ENCODE measurements at places on chromosomes 3 and 15.
A peak's percentile ranks its signal among the peaks of the same experiment; 100 is the strongest.

- no peak for DNase-seq
Observed at GRCh38 chr15:98347866-98348265, 300.5 kb upstream of the IGF1R start.

- DNase-seq: no peak
Observed at GRCh38 chr3:9473496-9474065, 76.2 kb downstream of the SETD5 start.

GRCh38 chr3:1971780-1972179 lies 126.9 kb upstream of the CNTN4 start:
- peak; percentile 16 for DNase-seq

DNA sequence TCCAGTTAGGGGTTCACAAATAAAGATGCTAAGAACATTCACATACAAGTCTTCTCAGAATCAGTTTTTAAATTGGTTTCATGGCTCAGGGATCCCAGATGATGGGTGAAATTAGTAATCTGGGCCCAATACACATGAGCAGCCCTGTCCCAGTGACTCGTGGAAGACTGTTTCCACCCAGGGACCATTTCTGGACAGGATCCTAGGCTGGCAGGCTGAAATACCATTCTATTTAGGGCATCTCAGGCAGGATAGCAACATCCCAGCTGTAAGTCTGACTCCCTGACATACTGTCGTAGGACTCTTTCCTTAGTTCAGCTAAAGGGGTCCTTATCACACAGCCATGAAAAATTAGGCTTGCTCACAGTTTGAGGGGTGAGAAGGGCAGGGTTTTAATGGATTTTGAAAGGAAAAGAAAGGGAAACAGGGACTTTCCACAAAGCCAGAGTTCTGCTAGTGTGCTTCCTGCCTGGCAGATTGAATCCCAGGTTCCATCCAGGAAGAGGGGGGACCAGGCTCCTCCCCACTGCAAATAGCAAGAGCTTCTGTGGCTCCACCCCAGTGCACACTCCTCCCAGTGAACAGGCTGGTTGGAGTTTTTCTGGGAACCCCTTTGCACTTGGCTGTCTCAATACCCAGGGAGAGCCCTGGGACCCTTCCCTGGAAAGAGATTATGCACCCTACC lies 41.3 kb upstream of the LYZL4 start:
- peak; percentile 18 for DNase-seq

GRCh38 chr15:80066912-80067311 lies 7.4 kb downstream of the ZFAND6 start:
- no peak for DNase-seq

DNA sequence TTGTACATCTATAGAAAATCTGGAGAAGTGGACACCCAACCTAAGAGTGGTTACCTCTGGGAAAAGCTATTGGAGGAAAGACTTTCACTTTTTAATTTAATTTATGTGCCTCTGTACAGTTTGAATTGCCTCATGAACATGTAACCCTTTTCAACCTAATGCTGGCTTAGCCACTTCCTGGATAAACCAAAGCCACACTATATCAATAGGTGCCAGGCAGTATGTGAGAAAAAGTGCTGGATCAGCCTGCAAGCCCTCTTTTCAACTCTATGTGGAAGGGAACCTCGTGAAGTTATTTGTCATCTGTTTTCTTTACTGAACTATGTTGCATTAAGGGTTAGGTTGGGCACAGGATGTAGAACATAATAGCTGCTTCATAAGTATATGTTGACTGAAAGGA lies 9.3 kb upstream of the TOPAZ1 start:
- DNase-seq: no peak

GRCh38 chr3:172218350-172219323 lies 179.3 kb downstream of the FNDC3B start:
- DNase-seq: no peak

DNA sequence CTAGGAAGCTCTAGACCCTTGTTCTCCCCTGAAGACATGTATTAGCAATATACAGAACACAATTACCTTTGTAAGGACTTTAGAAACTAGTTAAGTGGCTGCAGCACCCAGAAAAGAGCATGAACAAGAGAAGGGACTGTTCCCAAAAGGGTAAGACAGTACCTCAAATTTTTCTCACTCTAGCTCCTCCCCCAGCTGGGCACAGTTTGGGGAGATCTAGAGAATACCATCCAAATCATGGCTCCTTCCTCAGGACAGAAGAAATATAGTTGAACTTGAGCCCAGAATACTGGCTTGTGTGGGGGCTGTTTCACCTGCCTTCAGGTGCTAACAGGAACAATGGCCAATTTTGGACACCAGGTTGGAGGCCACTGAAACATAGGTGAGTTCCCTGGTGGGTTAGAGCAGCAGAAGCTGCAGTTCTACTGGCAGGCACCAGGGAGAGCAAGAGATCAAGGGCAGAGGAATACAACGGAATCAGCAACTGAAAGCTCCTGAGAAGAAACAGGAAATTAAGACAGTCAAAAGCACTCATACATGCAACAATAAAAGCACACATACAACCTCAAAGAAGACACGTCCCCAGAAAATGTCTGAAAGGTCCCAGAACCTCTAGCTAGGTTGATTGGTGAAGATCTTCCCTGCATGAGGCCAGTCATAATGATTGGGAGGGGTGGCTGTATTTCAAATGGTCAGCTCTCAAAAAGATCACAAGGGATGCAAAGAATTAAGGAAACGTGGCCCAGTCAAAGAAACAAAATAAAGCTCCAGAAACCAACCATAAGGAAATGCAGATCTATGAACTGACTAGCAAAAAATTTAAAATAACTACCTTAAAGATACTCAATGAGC lies 104.9 kb upstream of the ASB14 start:
- DNase-seq: peak; percentile 69

- DNase-seq: peak; percentile 87
Observed at GRCh38 chr15:51227940-51228732, 110.3 kb downstream of the CYP19A1 start.

DNA sequence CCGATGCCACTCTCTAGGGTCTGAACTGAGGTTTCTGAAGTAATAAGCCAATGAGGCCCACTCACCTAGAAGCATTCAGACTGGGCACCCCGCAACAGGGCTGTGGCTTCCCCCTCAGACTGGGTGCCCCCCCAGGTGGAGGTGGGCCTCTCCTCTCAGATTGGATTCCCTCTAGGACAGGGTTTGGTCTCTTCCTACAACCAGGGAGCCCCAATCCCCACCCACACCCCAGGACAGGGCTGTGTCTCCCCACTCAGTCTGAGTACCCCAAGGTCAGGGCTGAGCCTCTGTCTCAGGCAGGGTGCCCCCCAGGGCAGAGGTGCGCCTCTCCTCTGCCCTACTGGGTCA lies 27.7 kb downstream of the PTH1R start:
- no peak for DNase-seq

- no peak for DNase-seq
Observed at GRCh38 chr3:23754215-23754614, 51.5 kb upstream of the UBE2E1 start.

DNA sequence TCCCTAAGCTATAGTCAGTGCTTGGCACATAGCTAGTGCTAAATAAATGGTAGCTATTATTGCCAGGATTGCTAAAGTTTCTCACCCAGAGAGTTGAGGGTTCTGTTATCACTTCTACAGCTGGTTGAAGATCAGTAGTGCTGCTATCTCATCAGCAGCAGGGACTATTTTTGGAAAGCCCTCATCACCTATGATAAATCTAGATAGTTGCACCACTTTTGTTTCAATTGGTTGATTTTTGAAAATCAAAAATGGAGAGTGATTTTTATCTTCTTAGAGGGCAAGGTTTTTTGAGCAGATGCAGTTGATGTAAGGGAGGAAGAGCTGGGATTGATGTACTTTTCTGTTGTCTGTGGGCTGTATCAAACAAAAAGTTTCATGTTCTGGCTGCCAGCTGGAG lies 101.6 kb downstream of the ST6GAL1 start:
- no peak for DNase-seq

DNA sequence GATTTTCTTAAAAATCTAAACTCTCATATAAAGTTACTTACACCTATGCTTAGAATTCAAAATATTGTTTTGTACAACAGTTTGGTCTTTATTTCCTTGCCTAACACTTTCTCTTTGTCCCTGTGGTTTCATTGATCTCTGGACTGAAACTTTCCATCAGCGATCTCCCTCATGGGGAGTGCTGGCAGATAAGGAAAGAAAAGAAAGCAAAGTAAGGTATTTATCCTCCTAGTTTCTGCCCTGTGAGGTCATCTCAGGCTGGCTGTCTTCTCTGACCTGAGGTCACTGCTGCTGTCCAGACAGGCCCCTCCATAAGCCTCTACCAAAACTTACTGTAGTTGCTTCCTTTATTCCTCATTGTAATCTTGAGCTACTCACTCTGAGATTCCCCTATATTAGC lies 57.9 kb upstream of the EPHA6 start:
- no peak for DNase-seq

DNA sequence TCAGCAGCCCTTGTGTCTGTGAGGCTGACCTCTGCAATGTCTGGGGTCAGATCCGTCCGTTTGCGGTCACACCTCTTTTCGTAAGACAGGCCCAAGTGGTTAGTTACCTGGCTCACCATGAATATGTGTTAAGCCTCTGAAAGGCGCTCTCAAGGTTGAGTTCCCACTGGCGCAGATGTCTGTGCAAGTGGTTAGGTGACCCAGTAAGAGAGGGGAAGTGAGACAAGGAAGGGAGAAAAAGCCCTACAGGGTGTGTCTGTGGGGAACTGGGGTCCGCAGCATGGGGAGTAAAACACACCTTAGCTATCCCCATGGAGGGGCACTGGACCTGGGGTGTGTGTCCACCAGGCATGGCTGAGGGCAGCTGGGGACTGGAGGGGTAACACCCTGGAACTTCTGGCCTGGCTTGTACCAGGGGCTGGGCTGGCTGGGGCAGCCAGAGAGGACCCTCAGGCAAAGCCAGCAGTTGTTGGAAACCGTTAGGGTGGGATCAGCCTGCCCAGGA lies 391.6 kb upstream of the PROK2 start:
- no peak for DNase-seq

DNA sequence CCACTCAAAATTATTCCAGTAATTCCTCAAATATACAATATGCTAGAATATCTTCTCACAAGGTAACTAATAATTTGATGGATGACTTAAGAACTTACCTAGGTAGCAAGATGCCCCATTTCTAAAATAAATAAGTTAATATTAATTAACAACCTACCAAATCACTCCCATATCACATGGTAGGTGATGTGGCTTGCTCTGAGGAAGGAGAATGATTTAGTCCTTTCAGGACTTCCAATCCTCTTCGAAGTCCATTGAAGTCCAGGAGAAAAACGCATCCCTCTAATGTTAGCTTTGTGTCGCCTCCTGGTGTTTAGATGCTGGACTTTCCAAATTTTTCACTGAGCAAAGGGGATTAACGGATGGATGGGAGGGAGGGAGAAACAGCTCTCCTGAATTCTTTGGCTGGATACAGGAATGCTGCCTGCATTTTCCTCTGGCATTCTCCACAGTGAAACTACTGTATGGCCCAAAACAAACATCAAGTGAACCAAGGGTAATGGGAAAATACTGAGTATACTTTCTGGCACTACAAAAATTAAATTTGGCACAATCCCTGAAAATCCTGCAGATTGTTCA lies 58.6 kb downstream of the PRICKLE2 start:
- peak; percentile 94 for DNase-seq

Measured in fibroblast of the aortic adventitia (primary cell).